Cerebellar nuclear complex (tissue), 1 donor: ENCODE measurements at places on chromosomes 6 and 20.

- DNase-seq, result no peak
Measured at GRCh38 chr6:41374618-41375590, 39.5 kb downstream of the NCR2 start.

- no peak for DNase-seq
Measured at GRCh38 chr6:155311086-155311485, 3.2 kb downstream of the TFB1M start.

DNA sequence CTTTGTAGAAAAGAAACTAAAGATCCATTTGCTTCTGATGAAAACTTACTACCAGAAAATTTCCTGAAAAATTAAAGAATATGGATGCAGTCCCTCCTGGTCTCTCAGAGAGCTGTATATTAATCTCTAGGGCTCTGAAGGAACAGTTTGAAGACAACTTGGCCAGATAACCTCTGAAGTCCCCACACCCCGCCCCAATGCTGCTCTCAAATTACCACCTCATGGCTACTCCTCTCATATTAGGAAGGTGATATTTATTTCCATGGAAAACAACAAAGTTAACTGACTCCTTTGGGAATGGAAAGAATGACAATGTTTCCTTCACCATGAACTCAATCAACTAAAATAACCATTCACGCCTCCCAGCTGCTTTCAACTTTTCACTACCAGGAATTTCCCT lies 408.4 kb upstream of the FLRT3 start:
- DNase-seq, result no peak

DNA sequence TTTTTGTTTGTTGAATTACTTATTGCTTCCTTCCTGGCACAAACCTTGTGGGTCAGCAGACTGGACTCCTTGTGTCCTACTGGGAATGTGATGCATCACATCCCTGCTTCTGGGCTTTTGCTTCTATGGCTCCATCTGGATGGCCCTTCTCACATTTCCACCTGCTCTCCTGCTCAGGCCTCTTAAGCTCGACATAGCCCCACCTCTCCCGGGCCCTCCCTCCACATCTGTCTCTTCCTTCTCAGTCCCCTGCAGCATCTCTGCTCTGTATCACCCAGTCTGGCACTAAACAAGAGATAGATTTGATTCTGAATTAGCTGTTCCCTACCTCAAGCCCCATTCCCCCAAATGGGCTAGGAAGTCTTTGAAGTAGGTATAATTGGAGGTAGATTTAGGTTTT lies 356.8 kb downstream of the DHX35 start:
- no peak for DNase-seq

GRCh38 chr20:15236812-15237211 lies 899.4 kb upstream of the FLRT3 start:
- no peak for DNase-seq

- DNase-seq, result no peak
Measured at GRCh38 chr6:90149280-90149679, 147.4 kb downstream of the BACH2 start.

DNA sequence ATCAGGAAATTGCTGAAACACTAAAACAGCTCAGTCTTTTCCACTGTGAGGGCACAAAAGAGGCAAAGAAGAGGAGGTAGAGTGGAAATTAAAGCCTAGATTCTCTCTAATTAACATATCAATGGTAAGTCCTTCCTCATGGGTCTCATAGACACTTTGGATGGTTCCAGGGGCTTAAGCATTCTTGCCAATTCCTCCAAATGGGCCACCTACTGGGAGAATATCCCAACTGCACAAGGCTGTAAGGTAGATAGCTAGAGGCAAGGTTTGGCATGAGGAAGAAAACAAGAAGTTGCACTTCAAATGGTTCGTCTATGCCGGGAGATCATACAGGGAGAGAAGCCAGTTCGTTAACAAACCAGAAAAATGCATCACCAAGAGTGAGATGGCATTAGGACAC lies 107.6 kb upstream of the KHDRBS2 start:
- DNase-seq, result no peak

- DNase-seq, result no peak
Measured at GRCh38 chr6:43185391-43185985, 3.5 kb downstream of the CUL9 start.

DNA sequence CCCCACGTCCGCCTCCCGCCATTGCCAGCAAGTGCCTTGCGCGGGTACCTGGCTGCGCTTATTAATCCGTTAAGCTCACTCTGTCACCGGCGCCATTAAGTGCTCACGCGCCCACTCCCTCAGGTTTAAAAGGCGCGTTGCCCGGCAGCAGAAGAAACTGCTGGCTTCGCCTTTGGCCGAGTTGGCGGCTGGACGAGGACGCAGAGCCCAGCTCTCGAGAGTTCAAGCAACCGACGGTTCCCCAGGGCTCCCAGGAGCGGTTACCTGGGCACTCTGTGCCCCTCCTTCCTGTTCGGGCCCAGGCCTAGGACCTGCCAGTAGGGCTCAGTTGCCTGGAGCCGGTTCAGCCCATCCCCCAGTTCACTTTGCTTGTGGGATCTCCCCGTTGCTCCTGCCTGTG lies at the start of gene GGTLC1:
Gene GGTLC1 (minus strand): TSS at position 219 of the 400 bp plus-strand sequence. CDS start 2,168 bp downstream, outside the sequence.
- no peak for DNase-seq
